Activated T-helper 2 cell treated with anti-CD3 and anti-CD28 coated beads, Interferon-gamma antibody, Interleukin-2, Interleukin-4, amounts not matched to agents 10 μg/mL and 5 μg/mL and 100 μg/mL, durations not matched to agents 14 hours and 24 hours and 36 hours (primary cell): ENCODE measurements at places on chromosomes 4 and X. TPM values are rescaled to one million over a fixed set of nuclear protein-coding genes. Genes with fewer than 3 reads are reported as not detected.

- no peak for DNase-seq
Observed at GRCh38 chr4:129342819-129343408, 247.0 kb downstream of the C4orf33 start.

The VCX3A gene
- not detected in 2 replicates for total RNA-seq

DNA sequence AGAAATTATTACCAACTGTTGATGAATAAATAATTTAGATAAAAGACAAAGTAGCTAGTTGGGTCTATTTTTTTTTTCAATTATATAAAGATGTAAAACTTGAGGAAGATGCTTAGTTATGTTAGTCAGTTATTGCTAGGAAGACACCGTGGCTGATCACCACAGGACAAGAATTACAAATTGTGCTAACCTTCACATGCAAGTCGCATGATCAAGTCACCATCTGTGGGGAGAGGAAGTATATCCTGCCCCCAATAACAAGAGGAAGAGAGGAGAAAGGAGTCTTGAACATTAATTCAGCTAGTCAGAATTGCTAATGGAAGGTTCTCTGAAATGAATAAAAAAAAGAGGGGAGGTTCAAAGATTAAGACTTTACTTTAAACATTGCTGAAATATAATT is 52.3 kb downstream of the CPEB2 start:
- no peak for DNase-seq

DNA sequence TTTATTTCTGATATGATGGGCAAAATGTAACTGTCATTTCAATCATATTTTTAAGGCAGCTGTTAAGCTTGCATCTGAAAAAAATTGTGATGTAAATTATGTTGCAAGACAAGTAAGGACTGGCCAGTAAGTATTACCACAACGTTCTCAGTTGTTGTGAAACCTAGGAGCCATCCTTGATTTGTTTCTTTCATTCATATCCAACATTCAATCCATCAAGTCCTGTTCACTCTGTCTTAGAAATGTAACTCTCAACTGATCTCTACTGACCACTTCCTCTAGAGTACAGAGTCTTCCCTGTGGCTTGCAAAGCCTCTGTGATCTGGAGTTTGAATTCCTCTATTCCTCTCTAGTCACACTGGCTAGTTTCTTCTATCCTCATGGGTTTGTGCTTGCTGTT is 161.4 kb upstream of the MAD2L1 start:
- DNase-seq, result no peak

GRCh38 chrX:68763481-68763880 is 65.3 kb upstream of the EFNB1 start:
- no peak for DNase-seq
